GF-D8 (cell line): ENCODE measurements at places on chromosomes 16 and 17.
A peak's percentile ranks its signal among the peaks of the same experiment; 100 is the strongest.

DNA sequence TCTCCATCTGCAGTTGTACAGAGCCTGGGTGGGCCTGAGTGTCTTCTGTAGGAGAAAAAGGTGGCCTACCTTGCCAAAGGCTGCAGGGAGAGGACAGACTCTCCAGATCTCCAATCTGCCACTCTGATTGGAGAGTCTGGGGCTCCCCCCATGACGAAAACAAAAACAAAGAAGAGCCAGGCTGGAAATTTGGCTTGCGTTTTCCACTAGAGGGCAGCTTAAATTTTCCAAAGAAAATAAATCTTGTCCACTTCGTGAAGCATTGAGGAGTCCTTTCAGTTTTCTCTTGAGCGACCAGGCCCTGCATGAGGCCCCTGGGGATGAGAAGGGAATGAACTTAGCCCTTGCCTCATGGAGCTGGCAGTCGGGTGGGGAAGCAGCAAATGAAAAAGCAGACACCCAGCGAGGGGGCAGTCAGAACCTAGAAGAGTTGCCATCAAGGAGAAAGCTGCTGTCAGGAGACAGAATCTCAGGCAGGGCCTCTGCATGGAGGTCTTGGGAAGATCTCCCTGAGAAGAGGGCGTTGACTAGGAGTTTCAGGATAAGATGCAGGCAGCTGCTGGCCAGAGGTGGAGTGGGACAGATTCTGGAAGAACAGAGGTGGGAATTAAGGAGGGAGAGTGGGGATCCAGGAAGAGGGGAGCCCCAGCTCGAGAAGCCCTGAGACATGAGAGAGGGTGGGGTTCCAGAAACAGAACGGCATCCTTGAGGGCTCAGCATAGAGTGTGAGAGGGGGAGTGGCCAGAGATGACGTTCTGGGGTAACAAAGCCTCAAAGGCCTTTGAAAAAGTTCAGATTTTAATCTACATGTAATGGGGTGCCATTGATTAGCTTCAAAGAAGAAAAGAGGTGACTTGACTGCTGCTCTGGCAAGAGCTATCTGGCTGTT, 8.4 kb upstream of the SHCBP1 start:
- peak; percentile 14 for DNase-seq

GRCh38 chr17:22221344-22221743, 529.0 kb downstream of the KCNJ18 start:
- no peak for DNase-seq

DNA sequence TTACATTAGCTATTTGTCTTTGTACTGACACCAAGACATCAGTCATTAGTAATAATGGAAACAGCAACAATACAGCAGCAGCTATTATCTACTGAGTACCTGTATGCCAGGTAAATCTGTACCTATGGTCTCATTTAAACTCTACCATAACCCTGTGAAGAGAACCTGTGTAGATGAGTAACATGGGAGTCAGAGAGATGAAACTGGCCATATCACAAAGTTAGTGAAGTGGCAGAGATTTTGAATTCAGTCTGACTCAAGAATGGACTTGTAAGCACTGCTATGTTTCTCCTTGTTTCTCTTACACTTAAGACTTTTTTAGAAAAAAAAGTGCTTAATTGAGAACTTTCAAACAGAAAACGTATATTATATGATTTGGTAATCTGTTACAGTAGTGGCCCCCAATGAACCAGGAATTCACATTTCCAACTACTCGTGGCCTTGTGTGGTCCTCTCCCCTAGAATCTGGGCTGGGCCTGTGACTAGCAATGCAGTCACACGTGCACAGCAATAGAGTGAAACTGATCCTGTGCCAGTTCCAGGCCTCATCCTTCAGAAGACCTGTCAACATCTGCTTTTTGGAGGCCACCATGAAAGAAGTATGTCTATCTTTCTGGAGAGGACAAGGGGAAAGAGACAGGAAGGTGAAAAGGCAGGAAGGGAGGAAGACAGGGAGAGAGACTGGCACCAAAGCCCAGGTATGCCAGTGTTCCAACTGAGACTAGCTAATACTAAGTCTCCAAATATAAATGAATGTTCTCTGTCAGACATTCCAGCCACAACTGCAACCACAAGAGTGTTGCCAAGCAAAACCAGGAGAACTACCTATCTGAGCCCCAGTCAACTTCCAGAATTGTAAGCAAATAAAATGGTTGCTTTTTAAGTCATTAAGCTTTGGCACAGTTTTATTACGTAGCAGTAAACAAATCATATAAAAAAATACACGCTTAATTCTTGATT, 12.0 kb downstream of the CRLF3 start:
- DNase-seq, result no peak

DNA sequence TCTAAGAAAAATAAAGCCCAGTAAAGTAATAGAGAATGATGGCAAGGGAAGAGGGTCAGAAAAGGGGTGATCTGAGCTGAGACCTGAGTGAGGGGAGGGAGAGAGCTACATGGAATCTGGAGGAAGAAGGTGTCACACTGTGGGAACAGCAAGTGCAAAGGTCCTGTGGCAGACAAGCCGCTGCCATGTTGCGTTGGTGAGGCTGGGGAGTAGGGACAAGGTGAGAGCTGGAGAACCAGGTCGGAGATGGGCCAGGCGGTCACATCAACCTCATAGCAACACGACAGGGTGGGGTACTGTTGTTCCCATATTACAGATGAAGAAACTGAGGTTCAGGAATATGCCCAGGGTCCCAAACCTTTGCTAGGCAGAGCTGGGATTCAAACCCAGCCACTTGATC, 16.6 kb upstream of the CALB2 start:
- DNase-seq, result no peak

DNA sequence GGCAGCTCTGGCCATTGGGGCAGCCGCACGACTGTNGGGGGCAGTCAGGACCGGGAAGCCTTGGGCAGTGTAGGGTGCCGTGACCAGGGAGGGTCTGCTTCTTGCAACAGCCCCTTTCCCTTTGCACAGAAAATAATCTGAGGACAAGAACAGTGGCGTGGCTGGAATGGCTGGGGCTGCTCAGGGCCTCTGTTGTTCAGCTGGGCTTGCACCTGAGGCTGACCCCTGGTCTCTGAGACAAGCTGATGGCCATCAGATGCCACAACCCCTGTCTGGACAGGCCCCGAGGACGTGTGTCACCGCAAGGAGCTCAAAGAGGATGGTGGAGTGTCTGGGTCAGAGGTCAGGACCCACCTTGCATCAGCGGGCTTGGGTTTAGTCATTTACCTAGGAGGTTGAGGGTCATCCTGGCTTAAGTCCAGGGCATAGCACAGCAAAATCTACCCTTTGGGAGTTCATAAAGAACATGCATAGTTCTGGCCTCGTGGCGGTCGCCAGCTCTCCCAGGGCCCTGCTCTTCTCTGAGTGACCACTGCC, 46.9 kb downstream of the METRNL start:
- DNase-seq, result no peak
